Right ventricle myocardium superior (tissue), 1 donor: ENCODE measurements at places on chromosomes 4 and X. TPM values are rescaled to one million over a fixed set of nuclear protein-coding genes. Genes with fewer than 3 reads are reported as not detected.

Gene STK32B
- total RNA-seq = 1.0 TPM

Gene TLR3
- 4.6 TPM for total RNA-seq

DNA sequence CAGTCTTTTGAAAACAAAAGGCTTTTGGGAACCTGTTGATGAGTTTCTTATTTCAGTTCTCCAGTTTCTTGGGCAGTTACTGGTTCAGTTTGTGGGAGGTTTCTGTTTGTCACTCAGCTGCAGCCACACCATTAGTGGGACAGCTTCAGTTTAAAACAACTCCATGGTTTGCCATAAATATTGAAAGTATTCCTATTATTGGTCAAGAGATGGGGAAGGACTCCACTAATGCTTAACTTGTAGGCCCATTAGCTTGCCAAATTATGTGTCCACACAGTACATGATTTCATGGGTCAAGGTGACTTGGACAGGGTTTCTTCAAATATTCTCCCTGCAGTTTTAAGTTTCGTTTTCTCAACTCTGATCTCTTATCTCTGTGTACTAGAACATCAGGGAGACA lies 15.5 kb upstream of the ASIC5 start:
- DNase-seq = no peak

- peak; percentile 83 for DNase-seq
These were observed 8.6 kb upstream of the JADE3 start for GRCh38 chrX:46903458-46904242.

- peak; percentile 41 for DNase-seq
These were observed 35.9 kb downstream of the FGFRL1 start for GRCh38 chr4:1047106-1047975.

DNA sequence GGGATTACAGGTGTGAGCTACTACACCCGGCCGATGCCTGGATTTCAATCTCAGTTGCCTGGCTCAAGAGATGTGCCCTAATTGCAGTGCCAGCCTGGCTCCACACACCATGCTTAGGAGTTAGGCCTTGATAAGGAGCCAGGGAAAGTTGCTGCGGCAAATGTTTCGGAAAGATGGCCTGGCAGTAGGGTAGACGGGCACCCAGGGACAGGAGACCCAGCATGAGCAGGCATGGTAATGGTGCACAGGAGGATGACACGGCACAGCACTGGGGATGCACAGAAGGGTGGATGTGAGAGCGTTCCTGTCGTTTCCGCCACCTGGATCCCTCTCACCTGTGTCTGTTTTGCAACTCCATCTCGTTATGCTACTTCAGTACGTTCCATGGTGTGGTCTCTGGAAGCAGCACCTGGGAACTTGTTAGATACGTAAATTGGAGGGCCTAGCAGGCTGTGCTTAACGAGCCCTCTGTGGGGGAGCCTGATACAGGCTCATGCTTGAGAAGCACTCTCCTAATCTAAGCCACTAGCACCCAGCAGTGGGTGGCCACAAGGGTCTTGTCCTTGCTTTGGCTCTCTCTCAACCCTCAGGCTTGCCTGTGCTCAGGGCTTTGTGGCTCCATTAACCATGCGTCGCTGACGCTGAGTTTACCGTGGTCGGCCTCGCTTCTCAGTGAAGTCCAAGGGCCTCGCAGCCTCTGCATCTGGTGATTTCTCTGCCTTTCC lies 20.3 kb downstream of the RNF4 start:
- DNase-seq = no peak

DNA sequence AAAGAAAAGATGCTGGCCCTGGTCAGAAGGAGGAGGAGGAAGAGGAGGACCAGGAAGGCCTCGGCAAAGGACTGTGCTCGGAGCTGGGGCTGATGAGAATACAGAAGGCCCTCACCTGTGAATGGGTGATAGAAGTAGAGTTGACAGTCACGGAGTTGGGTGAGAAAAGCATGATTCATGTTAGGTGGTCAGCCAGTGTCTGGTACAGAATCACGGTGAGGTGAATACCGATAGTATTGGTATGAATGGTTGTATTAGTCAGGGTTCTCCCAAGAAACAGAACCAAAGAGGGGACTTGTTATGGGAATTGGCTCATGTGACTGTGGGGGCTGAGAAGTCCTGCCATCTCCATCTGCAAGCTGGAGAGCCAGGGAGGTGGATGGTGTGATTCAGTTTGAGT lies 32.5 kb upstream of the FAM156A start:
- DNase-seq = no peak
